ENCODE measurements at places on chromosomes 3 and 15.
A peak's percentile ranks its signal among the peaks of the same experiment; 100 is the strongest.

DNA sequence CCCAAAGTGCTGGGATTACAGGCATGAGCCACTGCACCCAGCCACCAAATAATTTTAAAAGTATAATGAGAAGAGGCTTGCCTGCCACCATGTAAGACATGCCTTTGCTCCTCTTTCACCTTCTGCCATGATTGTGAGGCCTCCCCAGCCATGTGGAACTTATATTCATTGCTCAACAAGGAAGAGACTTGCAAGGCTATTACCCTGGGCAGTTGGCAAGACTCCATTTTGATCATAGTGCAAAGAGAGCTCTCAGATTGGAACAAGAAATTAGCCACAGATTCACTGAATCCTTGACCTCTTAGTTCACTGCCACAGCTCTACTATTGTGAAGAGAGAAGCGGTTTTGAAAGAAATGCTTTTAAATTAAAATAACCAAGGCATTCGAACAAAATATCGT, 6.1 kb downstream of the SCAP start:
- no peak for DNase-seq

- DNase-seq = peak; percentile 57
Measured at GRCh38 chr3:54122324-54123002, at the start of gene CACNA2D3. Gene CACNA2D3, plus strand, starts transcription at chr3:54122552.

- DNase-seq = no peak
Measured at GRCh38 chr15:39593656-39594445, 13.0 kb downstream of the THBS1 start.

DNA sequence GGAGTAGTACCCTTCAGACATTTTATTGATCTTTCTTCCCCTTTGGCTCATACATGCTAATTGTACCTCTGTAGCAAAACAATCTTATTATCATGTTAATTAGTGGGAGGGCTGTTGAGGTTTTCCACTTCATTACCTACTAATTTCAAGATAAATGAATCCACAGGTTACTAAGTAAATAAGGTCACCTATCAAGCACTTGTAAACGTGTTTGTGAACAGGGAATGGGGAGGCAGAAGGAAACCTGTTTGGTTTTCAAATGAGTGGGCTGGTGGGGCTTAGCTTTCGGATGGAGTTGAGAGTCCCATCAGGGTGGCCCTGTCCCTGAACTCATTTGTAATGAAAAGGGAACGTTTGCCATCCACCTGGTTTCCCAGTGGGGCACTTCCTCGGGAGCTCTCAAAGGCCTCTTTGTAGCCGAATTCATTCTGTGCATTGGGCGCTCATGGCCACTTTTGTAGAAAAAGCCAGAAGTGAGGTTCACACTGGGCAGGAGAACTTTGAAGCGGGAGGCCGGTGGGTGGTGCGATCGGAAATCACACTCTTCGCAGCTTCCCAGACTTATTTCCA, 419.8 kb upstream of the NR2F2 start:
- no peak for DNase-seq

GRCh38 chr3:13786811-13787210, 93.1 kb downstream of the WNT7A start:
- DNase-seq = no peak

DNA sequence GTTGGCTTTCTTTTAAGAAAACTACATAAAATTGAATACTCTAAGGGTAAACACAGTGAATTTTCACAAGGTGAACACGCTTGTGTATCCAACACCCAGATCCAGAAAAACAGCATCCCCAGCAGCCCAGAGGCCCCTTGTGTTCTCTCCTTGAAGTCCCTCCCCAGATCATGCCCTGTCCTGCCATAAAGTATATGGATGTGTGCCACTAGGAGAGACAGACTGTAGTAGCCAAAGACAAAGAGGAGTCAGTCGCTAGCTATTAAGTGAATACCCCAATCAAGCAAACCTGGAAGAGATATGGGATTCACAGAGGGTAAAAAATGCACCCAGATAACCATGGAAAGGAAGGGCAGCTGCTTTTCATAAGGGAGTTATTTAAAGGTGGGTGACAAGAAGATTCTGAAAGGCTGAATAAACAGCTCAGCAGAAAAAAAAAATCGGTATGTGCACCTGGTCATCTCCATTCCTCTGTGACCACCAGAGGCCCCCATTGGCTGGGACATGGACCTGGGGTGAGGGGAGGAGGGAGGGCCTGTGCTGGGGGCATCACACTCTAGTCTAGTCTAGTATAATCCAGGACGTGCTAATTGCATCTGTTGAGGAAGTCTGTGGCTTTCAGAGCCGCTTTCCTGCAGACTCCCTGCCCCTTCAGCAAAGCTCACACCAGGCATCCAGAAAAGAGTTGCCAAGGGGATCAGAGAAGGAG, 167.3 kb upstream of the NDN start:
- DNase-seq = peak; percentile 54

GRCh38 chr3:157794771-157795170, 291.6 kb upstream of the VEPH1 start:
- DNase-seq = no peak

DNA sequence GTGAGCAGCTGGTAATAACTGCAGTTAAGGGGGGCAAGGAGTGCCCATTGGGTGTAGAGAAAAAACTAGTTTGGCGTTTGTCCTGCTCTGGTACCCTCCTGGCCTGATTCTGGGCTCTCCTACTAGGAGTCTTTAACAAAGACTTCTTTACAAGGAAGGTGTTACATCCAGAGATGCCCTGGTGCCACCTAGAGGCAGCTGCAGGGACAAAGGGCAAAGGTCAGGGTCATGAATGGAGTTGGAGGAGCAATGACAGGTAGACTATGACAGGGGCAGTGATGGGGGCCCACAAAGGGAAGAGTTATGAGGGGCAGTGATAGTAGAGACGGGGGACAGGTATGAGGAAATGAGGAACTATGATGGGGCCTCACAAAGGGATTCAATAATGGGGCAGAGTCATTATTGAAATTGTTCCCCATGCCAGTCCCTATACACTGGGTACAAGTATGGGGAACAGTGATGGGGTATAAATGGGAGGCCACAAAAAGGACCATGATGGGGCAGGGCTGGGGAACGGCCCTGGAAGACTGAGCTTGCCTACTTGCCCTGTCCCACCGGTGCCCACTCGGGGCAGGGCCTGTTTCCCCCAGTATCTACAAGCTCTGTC, 7.9 kb downstream of the CCDC71 start:
- DNase-seq = peak; percentile 70

DNA sequence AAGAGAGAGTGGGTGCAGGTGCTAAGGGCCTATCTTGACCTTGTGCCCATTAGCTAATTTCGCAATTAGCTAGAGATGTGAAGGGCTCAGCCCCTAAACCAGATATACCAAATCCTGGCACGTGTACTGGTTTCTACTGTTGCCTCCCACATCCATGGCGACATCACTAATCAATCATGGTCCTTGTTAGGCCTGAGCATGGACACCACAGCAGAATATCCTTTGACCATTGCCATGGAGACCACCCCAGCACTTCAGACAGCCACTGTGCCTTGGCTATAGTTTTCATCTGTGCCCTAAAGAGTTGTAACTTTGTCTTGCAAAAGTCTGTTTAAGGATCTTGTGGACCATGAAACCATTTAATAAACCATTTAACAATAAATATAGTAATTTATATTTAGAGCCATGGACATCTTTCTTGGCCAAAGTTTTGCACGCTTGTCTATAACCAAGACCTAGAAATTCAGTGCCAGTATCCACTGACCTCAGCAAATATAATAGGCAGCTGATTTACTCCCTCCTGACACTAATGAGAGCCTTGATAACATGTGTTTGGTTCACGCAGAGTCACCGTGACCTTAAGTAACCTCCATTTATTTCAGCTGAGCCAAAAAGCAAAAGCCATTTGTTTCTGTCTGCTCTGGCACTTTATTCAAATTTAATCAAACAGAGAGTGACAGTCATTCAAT, 43.4 kb downstream of the COLQ start:
- no peak for DNase-seq

GRCh38 chr15:68553994-68554720, 24.6 kb upstream of the CORO2B start:
- DNase-seq = peak; percentile 87

GRCh38 chr3:15330031-15330596, 2.3 kb downstream of the SH3BP5 start:
- peak; percentile 25 for DNase-seq

- no peak for DNase-seq
Measured at GRCh38 chr3:112786002-112786590, 60.6 kb downstream of the CD200R1L start.

- DNase-seq = no peak
Measured at GRCh38 chr15:90617171-90617570, 87.4 kb downstream of the CRTC3 start.

DNA sequence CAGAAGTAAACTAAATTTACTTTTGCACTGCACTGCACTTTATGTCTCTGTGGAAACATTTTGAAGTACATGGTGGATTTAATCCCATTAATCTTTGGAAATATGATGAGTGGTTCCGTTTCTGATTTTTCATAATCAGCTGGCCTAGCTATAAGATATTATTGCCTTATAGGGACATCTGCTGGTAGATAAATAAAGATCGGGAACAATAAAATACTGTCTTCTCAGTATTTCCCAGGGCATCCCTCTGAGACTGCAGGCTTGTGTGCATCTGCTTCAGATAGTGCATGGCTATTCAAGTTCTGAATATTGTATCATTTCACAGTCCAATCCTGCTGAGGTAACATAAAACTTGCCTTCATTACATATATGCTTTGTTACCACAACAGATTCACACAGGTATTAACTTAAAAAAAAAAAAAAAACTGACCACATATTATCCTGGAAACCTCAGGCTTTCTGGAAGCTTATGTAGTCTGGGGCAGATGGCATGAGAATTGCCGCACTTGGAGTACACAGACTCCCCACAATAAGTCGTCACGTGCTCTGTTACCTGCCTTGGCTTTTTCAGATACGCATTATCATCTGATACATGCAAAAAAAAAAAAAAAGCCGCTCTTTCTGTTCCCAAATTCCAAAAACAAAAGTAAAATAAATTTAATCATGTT, 330.8 kb upstream of the AGTR1 start:
- DNase-seq = no peak

Data from WERI-Rb-1 (cell line).